T-helper 17 cell (primary cell): ENCODE measurements at places on chromosomes 12 and 14. TPM values are rescaled to one million over a fixed set of nuclear protein-coding genes. Genes with fewer than 3 reads are reported as not detected.

- no peak for DNase-seq
- no peaks in the 10 kb centered on the region for H3K27me3 ChIP-seq
- H3K27ac ChIP-seq, result no peak overlapping the region
- no peak overlapping the region for H3K4me3 ChIP-seq
- H3K4me1 ChIP-seq, result peaks cover 37% of the 10 kb centered on the region
Measured at GRCh38 chr14:51867741-51868140, 7.3 kb downstream of the GNG2 start.

ACRBP gene
- 90.0 TPM for total RNA-seq

DNA sequence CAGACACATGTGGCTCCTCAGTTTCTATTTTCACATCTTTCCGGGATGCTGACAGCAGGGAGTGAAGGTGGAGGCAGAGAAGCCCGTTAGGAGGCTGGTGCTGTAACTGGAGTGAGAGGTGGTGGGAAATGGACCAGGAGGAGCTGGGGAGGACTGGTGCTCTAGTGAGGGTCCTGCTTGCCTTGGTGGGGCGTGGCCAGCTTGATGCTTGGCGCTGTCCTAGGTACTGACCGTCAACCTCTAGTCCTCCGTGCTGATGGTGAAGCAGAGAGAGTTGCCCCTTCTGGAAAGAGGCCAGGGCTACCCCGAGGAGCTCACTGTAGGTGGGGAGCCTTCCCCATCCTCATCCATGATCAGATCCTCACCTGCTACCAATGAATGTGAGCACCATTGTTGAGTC is 1.4 kb downstream of the TRMT61A start:
- H3K4me3 ChIP-seq, result peak overlapping the region; percentile 95
- peak overlapping the region; percentile 88 for H3K27ac ChIP-seq
- DNase-seq, result no peak
- H3K4me1 ChIP-seq, result peaks cover 35% of the 10 kb centered on the region
- no peaks in the 10 kb centered on the region for H3K36me3 ChIP-seq
- H3K27me3 ChIP-seq, result no peaks in the 10 kb centered on the region

PLEKHH1 gene
- total RNA-seq, result not detected

GRCh38 chr12:104635607-104636343 is 179.0 kb downstream of the CHST11 start:
- no peak overlapping the region for H3K4me3 ChIP-seq
- H3K4me1 ChIP-seq, result peaks cover 32% of the 10 kb centered on the region
- H3K36me3 ChIP-seq, result peaks cover 2% of the 10 kb centered on the region
- H3K27me3 ChIP-seq, result no peaks in the 10 kb centered on the region

DNA sequence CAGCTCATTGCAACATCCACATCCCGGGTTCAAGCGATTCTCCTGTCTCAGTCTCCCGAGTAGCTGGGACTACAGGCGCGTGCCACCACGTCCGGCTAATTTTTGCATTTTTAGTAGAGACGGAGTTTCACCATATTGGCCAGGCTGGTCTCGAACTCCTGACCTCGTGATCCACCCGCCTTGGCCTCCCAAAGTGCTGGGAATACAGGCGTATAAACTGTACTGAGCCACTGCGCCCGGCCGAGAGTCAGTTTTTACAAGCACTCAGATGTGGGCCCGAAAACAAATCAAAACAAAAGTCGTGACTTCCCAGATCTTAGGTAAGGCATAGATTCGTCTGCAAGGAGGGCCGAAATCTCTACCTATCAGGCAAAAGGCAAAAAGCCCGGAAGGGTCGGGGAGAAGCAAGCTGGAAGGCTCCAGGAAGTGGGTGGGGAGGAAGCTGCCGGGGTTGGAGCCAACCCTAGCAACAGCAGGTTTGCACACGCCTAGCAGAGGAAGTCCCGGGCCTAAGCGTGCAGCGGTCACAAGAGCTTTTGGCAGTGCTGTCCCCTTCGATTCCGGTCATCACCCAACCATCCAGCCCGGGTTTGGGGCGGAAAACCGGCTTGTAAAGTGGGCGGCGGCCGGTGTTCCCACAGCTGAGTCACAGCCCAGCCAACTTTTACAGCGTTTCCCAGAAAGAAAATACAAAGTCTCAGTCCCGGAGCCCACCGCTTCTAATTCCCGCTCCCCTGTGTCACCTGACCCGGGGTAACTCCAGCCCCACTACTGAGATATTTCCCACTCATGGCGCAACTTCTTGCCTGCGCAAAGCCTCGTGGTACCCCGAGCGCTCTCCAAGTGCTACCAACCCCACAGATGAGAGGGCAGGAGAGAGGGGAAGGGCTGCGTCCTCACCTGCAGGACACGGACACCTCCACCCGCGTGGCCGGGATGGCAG is 583 bp downstream of the CPNE8 start:
- H3K27me3 ChIP-seq, result peaks cover 12% of the 10 kb centered on the region
- H3K27ac ChIP-seq, result peak overlapping the region; percentile 61
- peaks cover 26% of the 10 kb centered on the region for H3K4me1 ChIP-seq
- no peaks in the 10 kb centered on the region for H3K36me3 ChIP-seq

DNA sequence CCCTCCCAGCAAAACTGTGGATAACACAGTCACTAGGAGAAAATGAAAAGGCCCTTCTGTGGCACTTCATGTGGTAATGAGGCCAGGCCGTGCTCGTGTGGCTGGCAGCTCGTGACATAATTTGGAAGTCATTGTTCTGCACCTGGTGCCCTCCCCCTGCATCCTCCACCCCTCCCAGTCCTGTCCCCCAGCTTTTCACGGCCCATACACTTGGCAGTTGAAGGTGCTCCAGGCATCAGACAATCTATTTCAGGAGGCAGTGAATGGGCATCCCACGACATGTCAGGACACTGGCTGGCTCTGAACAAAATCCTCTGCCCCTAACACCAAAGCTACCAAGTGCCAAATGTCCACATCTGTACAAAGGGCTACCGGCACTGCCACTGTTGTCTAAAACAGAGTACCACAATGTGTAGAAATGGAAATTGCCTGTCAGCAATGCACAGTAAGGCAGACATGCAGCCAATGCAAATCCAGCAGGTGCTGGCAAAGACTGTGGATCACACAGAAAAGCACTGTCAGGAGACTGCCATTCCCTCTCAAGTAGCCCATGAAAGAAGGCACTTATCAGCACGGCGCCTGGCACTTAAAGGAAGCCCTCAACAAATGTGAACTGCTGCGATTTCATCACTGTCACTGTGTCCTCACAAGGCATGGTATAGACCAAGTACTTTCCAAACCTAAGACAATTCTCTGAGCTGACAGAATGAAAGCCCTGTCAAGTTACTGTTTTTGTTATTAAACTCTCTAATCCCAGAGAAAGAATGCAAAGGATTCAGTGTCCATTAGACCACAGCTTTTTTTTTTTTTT is 39.1 kb downstream of the CORO1C start:
- H3K4me3 ChIP-seq, result peak overlapping the region; percentile 93
- peaks cover 35% of the 10 kb centered on the region for H3K4me1 ChIP-seq
- peak overlapping the region; percentile 88 for H3K27ac ChIP-seq
- no peak for DNase-seq

- H3K36me3 ChIP-seq, result no peaks in the 10 kb centered on the region
- DNase-seq, result no peak
- peaks cover 7% of the 10 kb centered on the region for H3K27me3 ChIP-seq
- no peak overlapping the region for H3K4me3 ChIP-seq
- H3K27ac ChIP-seq, result no peak overlapping the region
Measured at GRCh38 chr12:90410962-90411361, 544.0 kb downstream of the CCER1 start.

DNA sequence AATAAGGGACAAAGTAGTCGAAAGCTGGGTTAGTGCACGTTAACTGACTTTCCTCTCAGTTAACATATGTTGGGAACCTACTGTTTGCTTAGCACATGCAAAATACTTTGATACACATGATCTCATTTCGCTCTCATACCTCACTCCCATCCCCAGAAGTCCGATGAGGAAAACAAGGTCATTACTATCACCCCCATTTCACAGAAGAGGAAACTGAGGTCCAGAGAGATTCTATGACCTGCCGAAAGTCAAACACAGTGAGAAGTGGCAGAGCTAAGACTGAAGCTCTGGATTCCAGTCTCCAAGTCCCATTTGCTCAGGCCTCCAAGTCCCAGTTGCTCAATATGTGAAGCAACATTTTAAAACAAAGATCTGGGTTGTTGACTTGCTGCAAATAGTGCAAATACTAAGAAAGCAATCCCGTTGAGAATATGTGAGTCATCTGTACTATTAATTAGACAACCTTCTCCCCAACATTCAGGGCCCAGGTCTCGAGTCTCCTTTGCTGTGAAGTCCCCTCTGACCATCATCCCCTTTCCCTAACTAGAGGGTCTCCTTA is 170.6 kb upstream of the PWP1 start:
- DNase-seq, result no peak
- no peak overlapping the region for H3K27ac ChIP-seq
- peaks cover 9% of the 10 kb centered on the region for H3K4me1 ChIP-seq
- H3K27me3 ChIP-seq, result no peaks in the 10 kb centered on the region
- H3K4me3 ChIP-seq, result no peak overlapping the region
- H3K36me3 ChIP-seq, result peaks cover 5% of the 10 kb centered on the region

NKX2-1 gene
- total RNA-seq, result not detected

DNA sequence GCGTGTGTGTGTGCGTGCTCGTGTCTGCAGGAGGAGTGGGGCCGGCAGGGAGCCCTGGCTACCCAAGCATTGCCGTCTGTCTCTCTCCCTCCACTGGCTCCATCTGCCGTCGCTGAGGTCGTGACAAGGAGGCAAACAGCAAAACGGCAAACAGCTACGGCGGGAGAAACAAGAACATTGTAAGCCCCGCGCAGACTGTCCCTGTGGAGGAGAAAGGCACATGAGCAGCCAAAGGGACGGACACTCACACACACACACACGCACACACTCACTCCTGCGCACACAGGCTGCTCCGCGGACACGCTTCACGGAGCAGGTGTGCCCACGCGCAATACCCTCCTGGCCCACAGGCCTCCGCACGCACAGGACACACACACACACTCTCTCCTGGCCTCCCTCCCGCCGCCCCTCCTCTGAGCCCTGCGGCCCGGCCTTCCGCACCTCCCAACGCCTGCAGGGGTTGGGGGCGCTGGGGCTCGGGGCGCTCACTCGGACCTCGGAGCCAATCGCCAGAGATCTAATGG is 905 bp downstream of the CISTR start:
- DNase-seq, result no peak
- H3K4me1 ChIP-seq, result peaks cover 14% of the 10 kb centered on the region
- H3K27ac ChIP-seq, result no peak overlapping the region
- peaks cover 2% of the 10 kb centered on the region for H3K36me3 ChIP-seq

NR4A1 gene
- total RNA-seq, result 79.2 TPM

DNA sequence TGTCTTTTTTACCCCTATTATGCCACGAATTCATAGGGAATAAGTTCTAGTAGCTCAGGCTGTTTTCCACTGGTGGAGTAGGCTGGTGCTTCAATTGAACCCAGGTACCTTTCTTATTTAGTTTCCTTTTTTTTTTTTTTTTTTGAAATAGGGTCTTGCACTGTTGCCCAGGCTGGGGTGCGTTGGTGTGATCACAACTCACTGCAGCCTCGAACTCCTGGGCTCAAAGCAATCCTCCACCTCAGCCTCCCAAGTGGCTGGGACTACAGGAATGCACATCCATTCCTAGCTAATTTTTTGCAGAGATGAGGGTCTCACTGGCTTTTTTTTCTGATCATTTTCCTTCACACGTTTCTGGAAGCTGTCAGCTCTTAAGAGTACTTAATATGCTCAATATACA is 2.7 kb downstream of the CREBL2 start:
- DNase-seq, result no peak
- peak overlapping the region; percentile 99 for H3K27ac ChIP-seq
- H3K27me3 ChIP-seq, result no peaks in the 10 kb centered on the region
- H3K4me3 ChIP-seq, result peak overlapping the region; percentile 97

- no peak overlapping the region for H3K27ac ChIP-seq
- H3K4me1 ChIP-seq, result no peaks in the 10 kb centered on the region
- H3K4me3 ChIP-seq, result no peak overlapping the region
- H3K27me3 ChIP-seq, result peaks cover 15% of the 10 kb centered on the region
- H3K36me3 ChIP-seq, result no peaks in the 10 kb centered on the region
Measured at GRCh38 chr12:5437182-5437583, 5.3 kb downstream of the NTF3 start.

- H3K27me3 ChIP-seq, result peaks cover 17% of the 10 kb centered on the region
- H3K27ac ChIP-seq, result no peak overlapping the region
- H3K4me3 ChIP-seq, result no peak overlapping the region
- H3K4me1 ChIP-seq, result peaks cover 2% of the 10 kb centered on the region
- no peak for DNase-seq
- H3K36me3 ChIP-seq, result no peaks in the 10 kb centered on the region
Measured at GRCh38 chr14:77276959-77277358, 6.0 kb upstream of the NGB start.

GRCh38 chr14:71932229-71932981 is at the start of gene RGS6:
TSS of gene RGS6 (plus strand) at chr14:71932429.
- H3K36me3 ChIP-seq, result no peaks in the 10 kb centered on the region
- peaks cover 79% of the 10 kb centered on the region for H3K27me3 ChIP-seq
- no peak for DNase-seq
- H3K27ac ChIP-seq, result no peak within 1 kb of the TSS
- peaks cover 12% of the 10 kb centered on the region for H3K4me1 ChIP-seq
- peak within 1 kb of the TSS; percentile 73 for H3K4me3 ChIP-seq

KLRC2 gene
- not detected for total RNA-seq

GRCh38 chr12:49705479-49706134 is 1.6 kb downstream of the FMNL3 start:
- H3K36me3 ChIP-seq, result peaks cover 2% of the 10 kb centered on the region
- H3K27me3 ChIP-seq, result peaks cover 13% of the 10 kb centered on the region
